ENCODE measurements at places on chromosomes 3 and 15. TPM values are rescaled to one million over a fixed set of nuclear protein-coding genes. Genes with fewer than 3 reads are reported as not detected.

Gene SENP5
- 41.1 TPM for total RNA-seq

Gene GPR156
- total RNA-seq = not detected

Gene BOC
- total RNA-seq = 0.05 TPM

Gene IMPG2
- 0.20 TPM for total RNA-seq

Gene CDHR4
- total RNA-seq = not detected

Gene BMF
- total RNA-seq = 5.5 TPM

Gene SERINC4
- 0.23 TPM for total RNA-seq
